Astrocyte (in vitro differentiated cells and primary cell): ENCODE measurements at places on chromosomes 7 and 10. TPM values are rescaled to one million over a fixed set of nuclear protein-coding genes. Genes with fewer than 3 reads are reported as not detected.

The ADD3 gene
- 127 and 148 TPM in 2 replicates for total RNA-seq

GRCh38 chr10:71423250-71423649 is 26.5 kb downstream of the CDH23 start:
- no peak overlapping the region for H3K4me3 ChIP-seq
- H3K27me3 ChIP-seq: peaks cover 11% of the 10 kb centered on the region
- H3K4me1 ChIP-seq: no peaks in the 10 kb centered on the region
- H3K27ac ChIP-seq: no peak overlapping the region

DNA sequence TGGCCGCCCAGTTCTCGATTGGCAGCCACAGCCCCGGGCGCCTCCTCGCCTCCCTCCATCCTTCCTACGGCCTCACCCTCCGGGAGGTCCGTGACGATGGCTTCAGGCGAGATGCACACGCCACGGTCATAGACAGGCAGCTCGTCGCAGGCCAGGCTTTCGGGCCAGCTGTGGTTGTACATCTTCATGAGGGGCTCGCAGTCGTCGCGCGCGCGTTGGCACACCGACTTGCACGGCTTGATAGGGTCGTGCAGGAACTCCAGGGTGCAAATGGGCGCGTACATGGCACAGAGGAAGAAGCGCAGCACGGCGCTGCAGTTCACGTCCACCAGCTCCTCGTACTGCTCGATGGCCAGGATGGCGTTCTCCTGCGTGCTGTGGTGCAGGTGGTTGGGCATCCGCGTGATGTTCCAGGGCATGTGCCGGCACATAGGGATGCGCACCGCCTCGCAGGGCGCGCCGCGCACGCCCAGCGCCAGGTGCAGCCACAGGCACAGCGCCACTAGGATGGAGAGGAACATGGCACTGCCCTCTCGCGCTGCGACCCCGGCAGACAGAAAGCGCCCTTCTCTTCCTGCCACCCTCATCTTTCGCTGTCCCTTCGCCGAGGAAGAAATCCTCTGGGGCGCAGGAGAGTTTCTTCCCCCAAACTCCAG is 472 bp downstream of the SFRP4 start:
- peaks cover 28% of the 10 kb centered on the region for H3K4me1 ChIP-seq
- H3K27me3 ChIP-seq: peaks cover 17% of the 10 kb centered on the region
- no peak overlapping the region for H3K27ac ChIP-seq
- peak; percentile 22 for DNase-seq
- peak overlapping the region; percentile 54 for H3K4me3 ChIP-seq

- no peak within 1 kb of the TSS for H3K27ac ChIP-seq
- H3K27me3 ChIP-seq: no peaks in the 10 kb centered on the region
These were observed at the start of gene PCBD1 for GRCh38 chr10:70887804-70888800. Gene PCBD1 (minus strand): TSS chr10:70888565. CDS start chr10:70888533, 32 bp downstream.

DNA sequence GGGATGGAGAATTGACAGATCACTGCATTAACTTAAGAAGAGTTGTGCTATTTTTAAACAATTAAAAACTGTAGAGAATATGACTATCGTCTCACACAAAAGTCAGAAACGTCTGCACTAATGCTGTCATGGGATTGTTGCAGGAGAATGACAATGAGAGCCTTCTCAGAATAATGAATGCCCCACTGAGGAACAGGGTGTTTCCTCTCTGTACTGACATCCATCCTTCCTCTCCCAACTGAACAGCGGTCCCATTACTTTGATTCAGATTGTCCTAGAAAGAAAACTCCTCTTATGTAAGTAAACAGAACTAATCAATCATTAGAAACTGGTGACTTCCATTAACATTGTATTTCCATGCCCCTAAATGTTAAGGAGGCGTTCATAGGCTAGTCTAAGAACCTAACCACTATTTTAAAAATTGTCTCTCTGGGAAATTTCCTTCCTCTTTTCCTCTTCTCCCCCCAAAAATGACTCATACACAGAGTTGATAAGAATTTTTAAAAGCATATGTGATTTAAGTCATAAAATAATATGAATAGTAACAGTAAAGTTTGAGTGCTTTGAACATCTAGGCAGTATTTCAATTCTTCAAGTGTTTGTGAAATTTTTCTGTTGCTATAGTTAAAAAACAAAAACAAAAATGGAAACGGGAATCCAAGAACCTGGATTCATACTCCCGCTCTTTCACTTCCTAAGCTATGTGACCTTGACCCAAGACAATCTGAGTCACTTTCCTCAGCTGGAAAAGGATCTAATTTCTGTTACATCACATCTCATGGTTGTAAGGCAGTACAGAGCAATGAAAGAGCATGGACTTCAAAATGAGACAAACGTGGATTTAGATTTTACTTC is 12.7 kb upstream of the MACC1 start:
- peaks cover 9% of the 10 kb centered on the region for H3K4me1 ChIP-seq
- peak overlapping the region; percentile 64 for H3K27ac ChIP-seq
- H3K36me3 ChIP-seq: no peaks in the 10 kb centered on the region
- no peaks in the 10 kb centered on the region for H3K27me3 ChIP-seq
- H3K4me3 ChIP-seq: no peak overlapping the region

The STARD3NL gene
- 84.0 and 85.8 TPM in 2 replicates for total RNA-seq
